Epithelial cell of alveolus of lung (primary cell): ENCODE measurements at places on chromosomes 16 and 17. TPM values are rescaled to one million over a fixed set of nuclear protein-coding genes. Genes with fewer than 3 reads are reported as not detected.

XYLT1 gene
- 1.1 and 5.7 TPM in 2 replicates for total RNA-seq

HSD11B2 gene
- 2.7 TPM in 1 of 2 replicates, not detected in the other for total RNA-seq

NPIPA2 gene
- not detected in 2 replicates for total RNA-seq

CD300H gene
- not detected in 2 replicates for total RNA-seq

SCGB1C2 gene
- not detected in 2 replicates for total RNA-seq
